Esophagus squamous epithelium (tissue), 5 donors: ENCODE measurements at places on chromosomes 7 and 10.

DNA sequence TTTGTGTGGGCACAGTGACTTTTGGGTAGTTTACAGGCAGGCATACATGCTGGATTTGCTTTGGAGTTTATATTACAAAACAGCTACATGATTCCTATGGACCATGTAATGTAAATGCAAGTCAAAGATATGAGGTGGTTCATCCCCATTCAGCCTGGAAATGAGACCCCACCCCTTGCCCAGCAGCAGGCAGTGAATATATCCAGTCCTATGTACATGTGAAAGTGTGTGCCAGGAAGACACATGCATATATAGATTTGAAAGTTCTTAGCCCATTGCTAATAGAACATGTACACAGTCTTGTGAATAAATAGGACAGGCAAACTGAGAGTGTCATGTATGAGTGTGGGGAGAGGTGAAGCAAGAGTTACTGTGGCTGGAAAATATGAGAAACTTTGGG lies 65.3 kb downstream of the FZD1 start:
- DNase-seq, result no peak

DNA sequence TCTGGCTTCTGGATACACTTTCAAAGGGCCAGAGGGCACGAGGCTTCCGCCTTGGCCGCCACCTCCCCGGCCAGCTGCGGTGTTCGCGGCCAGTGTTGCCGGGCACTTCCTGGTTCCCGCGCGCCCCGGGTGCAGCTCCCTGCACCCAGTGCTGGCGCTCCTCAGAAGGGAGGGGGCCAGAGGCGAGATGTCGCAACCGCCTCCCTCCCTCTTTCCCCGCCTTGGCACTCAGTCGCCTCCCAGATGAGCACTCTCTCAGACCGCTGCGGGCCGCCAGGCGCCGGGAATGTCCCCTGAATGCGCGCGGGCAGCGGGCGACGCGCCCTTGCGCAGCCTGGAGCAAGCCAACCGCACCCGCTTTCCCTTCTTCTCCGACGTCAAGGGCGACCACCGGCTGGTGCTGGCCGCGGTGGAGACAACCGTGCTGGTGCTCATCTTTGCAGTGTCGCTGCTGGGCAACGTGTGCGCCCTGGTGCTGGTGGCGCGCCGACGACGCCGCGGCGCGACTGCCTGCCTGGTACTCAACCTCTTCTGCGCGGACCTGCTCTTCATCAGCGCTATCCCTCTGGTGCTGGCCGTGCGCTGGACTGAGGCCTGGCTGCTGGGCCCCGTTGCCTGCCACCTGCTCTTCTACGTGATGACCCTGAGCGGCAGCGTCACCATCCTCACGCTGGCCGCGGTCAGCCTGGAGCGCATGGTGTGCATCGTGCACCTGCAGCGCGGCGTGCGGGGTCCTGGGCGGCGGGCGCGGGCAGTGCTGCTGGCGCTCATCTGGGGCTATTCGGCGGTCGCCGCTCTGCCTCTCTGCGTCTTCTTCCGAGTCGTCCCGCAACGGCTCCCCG lies at the start of gene FFAR4:
TSS of gene FFAR4 (plus strand) at position 231 of the 842 bp plus-strand sequence. CDS start at position 287, 56 bp downstream.
- no peak for DNase-seq

GRCh38 chr7:158816995-158817394 lies 12.3 kb downstream of the ESYT2 start:
- no peak for DNase-seq

GRCh38 chr10:48742891-48743860 lies 58.5 kb downstream of the WDFY4 start:
- no peak for DNase-seq
